ENCODE measurements at places on chromosomes 2 and 18. TPM values are rescaled to one million over a fixed set of nuclear protein-coding genes. Genes with fewer than 3 reads are reported as not detected.

DNA sequence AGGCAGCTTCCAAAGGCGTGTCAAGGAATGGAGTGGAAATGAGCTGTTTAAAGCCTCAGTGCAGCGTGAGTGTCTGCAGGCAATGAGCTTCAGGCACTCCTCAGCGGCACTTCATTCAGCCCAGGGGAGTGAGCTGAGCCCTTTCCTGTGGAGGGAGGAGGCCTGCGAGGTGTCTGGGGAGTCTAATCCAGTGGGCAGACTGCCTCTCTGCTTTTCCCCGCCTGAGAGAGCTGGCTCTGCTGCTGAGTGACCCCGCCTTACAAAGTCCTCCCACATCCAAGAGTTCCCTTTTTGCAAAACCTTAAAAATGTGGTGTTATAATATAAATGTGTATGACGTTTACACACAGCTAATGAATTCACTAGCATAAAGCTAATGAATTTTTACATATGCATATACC is 7.0 kb upstream of the LDLRAD4 start:
- no peak for DNase-seq

DNA sequence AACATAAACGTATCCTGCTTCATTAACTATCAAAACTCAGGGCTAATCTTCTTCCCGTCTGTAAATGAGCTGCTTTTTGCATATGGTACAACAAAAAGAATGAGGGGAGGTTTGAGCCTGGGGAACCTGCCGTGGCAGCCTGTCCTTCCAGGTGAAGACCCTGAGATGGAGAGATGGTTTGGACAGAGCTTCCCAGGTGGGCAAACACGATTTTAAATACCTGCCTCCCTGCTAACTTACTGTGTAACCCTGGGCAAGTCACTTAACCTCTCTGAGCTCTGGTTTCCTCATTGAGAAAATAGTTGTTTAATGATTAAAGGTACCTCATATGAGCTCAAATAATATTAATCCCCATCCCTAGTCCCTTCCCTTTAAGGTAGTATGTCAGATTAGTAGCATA is 9.0 kb downstream of the EMX1 start:
- no peak for DNase-seq

DNA sequence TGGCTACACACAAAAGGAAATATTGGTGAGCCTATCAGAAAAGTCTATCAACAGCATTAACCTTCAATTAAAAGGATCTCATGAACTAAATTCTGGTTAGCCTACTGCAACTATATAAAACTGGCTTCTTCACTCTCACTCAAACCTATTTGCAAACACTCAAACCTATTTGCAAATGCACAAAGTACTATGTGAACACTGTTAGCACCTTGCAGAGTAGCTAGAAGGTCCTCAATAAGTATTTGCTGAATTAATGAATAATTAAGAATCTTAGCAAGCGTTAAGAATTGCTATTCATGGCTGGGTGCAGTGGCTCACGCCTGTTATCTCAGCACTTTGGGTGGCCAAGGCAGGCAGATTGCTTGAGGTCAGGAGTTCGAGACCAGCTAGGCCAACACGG is 150.3 kb downstream of the DTNB start:
- no peak for DNase-seq

KCNK3 gene
- 6.4 TPM for total RNA-seq

GPR155 gene
- 5.4 TPM for total RNA-seq

UGT1A3 gene
- total RNA-seq = not detected

All from uterus (tissue), 4 donors.